Stomach (tissue), 19 donors: ENCODE measurements at places on chromosomes 16 and 17. TPM values are rescaled to one million over a fixed set of nuclear protein-coding genes. Genes with fewer than 3 reads are reported as not detected.

The KRTAP4-6 gene
- total RNA-seq = not detected

The ZNF213 gene
- total RNA-seq = 6.2 TPM

The SLC6A2 gene
- total RNA-seq = not detected

The GPR139 gene
- not detected for total RNA-seq

The KRT32 gene
- not detected for total RNA-seq

The GJC1 gene
- total RNA-seq = 53.1 TPM

The NPIPB6 gene
- total RNA-seq = not detected

The TBC1D3E gene
- not detected for total RNA-seq

The OTOP2 gene
- total RNA-seq = not detected

The TK1 gene
- 35.6 TPM for total RNA-seq

The GOSR2 gene
- 68.3 TPM for total RNA-seq

DNA sequence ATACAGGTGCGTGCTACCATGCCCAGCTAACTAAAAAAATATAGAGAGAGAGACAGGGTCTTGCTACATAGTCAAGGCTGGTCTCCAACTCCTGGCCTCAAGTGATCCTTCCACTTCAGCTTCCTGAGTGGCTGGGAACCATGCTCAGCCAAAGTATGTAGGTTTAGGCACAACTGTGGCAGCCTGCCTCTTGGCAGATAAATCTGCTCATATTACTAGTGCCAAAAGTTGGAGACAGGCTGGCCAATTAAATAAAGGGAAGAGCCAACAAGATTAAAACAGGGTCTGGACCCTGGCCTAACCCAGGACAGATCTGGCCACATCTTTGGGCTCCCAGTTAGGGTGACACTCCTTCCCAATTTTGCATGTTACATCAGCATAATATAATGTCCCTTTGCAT, 151.7 kb downstream of the CBLN1 start:
- DNase-seq = no peak

DNA sequence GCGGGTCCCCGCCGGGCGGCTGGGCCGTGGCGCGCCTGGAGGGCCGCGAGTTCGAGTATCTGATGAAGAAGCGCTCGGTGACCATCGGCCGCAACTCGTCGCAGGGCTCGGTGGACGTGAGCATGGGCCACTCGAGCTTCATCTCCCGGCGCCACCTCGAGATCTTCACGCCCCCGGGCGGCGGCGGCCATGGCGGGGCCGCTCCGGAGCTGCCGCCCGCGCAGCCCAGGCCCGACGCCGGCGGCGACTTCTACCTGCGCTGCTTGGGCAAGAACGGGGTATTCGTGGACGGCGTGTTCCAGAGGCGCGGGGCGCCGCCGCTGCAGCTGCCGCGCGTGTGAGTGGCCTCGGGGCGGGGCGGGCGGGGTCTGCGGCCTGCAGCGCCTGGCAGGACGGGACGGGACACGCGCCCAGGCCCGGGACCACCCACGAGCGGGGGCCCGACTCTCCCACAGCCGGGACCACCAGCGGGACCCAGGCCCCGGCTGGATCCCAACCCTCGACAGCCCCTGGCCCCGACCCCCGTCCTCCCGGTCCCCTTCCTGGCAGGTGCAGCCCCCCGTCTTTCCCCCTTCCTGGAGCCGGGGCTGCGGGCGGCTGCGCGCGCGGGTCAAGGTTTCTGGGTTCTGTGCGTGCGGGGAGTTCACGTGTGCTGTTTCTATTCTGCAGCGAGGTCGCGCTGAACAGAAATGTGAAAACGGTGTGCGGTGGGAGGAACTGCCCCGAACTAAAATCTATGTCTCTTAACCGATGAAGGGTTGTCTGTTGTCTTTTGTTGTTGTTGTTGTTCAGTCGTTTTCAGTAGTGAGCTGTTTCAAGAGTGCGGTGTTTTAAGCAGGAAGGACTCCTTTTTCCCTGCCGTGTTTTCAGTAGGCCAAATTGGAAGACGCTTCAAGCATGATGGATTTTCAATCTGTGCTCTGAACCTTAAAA, 705 bp downstream of the FOXK2 start:
- DNase-seq = peak; percentile 58

GRCh38 chr17:71329310-71330098, 791.3 kb upstream of the SOX9 start:
- no peak for DNase-seq

DNA sequence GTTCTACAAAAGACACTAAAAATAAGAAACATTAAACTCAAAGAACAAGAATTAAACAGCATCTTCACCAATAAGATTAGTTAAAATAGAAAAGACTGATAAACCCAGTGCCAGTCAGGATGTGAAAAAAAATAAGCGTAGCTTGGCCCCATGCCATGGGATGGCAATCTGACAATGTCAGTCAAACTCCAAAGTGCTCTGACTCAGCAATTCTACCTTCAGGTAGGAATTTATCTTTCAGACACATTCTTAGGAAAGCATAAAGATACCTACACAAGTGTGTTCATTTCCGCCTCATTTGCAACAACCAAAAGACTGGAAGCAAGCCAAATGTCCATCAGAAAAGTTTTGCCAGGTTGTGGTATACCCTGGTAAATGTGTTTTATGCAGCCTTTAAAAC, 9.1 kb upstream of the MPO start:
- no peak for DNase-seq

- DNase-seq = no peak
Measured at GRCh38 chr17:34259146-34259545, 4.1 kb downstream of the CCL2 start.

DNA sequence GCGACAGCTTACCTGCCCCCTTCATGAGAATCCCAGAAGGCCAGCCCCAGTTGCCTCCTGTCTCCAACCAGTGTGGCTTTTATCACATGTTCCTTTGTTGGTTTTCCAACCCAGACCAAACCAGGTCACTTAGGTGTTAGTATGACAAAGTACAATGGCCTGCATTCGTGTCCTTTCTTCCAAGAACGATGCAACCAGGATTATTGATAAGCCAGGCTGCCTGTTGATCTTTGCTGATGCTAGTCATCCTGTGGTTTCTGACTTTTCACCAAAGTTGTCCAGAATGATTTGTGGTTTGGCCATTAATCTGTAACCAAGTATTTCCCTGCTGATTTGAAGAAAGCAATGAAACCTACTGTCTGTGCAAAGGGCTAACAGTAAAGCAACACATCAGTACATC, 191.4 kb downstream of the CYLD start:
- no peak for DNase-seq

DNA sequence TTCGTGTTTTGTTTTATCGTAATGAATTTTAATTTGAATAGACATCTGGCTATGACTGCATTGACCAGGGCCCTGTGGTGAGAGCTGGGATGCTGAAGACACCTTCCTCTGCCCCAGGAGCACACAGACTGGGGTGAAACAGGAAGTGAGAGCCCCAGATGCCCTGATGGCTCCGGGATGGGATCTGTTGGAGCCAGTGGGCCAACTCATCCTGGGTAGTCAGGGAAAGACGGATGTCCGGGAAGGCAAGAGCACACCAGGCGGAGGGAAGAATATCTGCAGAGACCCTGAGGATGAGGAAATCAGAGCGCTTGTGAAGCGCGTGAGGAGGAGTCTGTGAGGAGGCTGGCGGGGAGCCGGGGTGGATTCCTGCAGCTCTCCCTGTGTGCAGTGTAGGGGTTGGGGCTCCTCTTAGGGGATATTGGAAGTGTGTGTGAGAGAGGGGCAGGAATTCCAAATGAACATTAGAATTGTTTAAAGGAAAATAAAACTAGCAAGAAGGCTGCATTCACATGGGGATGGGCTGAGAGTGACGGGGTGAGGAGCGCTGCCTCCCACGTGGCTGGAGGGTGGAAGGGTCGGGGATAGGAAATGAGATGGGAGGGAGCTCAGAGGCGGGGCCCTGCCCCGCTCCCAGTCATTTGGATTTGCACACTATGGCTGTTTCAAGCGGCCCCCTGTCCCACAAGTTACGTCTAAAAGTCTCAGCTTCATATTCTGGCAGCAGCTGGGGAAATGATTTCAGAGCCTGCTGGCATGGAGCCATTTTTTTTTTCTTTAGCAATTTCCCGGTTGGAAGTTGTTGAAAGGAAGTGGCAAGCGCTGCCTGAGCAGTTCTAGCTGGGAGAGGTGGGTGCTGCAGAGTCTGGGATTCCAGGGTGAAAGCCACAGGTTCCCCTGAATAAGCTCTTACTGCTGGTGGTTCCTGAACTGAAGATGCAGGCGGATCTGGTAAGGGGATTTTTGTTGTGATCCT, 71.2 kb upstream of the LGALS9 start:
- peak; percentile 93 for DNase-seq

DNA sequence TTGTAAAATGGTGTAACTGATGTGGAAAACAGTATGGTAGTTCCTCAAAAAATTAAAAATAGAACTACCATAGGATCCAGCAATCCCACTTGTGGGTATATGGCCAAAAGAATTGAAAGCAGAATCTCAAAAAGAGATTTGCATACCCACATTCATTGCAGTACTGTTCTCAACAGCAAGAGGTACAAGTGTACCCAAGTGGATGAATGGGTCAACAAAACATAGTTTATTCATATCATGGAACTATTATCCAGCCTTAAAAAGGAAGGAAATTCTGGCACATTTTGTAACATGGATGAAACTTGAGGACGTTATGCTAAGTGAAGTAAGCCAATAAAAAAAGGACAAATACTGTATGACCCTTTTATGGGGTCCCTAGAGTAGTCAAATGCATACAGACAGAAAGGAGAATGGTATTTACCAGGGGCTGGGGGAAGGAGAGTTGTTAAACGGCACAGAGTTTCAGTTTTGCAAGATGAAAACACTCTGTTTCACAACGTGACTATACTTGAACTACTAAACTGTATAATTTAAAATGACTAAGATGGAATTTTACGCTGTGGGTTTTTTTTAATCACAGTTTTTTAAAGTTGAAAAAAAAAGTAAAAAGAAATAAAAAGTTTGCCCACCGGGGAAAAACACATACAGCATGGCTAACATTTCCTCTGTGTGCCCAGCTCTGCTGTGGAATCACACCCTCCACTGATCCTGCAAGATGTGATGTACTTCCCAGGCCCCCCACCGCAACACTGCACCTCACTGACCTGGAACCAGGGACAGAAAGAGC, 6.1 kb downstream of the TVP23A start:
- no peak for DNase-seq

DNA sequence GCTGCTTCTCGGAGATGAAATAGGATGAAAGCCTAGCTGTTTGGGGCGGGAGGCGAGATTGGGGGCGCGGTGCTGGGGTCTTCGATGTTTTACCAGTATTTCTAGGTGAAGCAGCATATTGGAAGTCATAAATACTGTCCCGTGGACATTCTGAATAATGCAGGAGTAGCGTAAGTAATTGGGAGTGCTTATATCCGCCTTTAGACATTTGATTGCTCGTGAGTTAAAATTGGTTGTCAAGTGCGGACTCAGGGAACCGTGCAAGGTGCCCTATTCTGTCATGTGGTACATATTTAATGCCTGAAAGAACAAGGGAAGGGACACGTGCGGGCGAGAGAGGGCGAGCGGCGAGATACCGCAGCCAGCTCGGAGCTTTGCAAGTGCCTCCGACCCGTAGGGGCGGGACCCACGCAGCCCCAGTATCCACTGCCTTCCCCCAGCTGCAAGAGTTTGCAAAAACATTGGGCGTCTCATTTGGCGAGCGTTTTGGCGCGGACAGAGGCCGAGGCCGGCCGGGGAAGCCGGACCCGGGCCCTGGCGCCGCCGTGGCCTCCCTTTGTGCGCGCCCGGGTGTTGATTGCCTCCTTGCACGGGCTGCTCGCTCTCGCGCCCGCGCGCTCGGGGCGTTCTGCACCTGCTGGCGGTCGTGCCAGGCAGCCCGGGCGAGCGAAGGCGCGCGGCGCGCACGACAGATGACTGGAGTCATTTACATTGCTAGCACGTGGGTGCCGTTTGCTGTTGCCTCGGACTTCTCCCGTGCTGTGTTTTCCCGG, 849.8 kb upstream of the RBFOX1 start:
- peak; percentile 3 for DNase-seq

DNA sequence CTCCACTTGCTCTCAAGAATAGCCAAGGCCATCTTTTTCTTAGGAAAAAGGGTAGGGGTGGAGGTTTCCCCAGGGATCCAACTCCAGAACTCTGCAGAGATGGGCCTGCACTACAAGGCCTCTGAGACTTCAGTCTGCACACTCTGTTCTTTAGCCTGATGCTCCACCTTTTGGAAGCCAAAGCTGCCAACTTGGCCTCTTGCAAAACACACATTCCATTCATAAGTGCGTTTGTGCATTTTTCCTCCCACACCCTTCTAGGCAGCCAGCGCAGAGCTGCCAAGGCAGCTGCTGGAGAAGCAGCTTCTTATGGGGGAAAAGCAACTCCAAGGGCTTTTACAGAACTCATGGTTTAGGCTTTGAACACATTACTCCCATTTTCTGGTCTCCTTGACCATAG, 45.3 kb downstream of the REXO5 start:
- DNase-seq = peak; percentile 88

GRCh38 chr17:2889256-2889655, 93.0 kb downstream of the RAP1GAP2 start:
- no peak for DNase-seq

GRCh38 chr17:46722662-46723285, 95.7 kb downstream of the WNT3 start:
- DNase-seq = no peak

- DNase-seq = peak; percentile 70
Measured at GRCh38 chr17:79082311-79083190, 7.9 kb downstream of the ENGASE start.
